Left renal cortex interstitium (tissue), 4 donors: ENCODE measurements at places on chromosomes 1 and 21. TPM values are rescaled to one million over a fixed set of nuclear protein-coding genes. Genes with fewer than 3 reads are reported as not detected.

- DNase-seq: no peak
Measured at GRCh38 chr1:153792631-153793041, 17.4 kb downstream of the SLC27A3 start.

NLRP3 gene
- polyA plus RNA-seq: 0.79 TPM

KLF17 gene
- 0.03 TPM for polyA plus RNA-seq

C1orf115 gene
- polyA plus RNA-seq: 26.2 TPM

- DNase-seq: no peak
Measured at GRCh38 chr1:193537266-193538002, 351.0 kb upstream of the B3GALT2 start.

DNA sequence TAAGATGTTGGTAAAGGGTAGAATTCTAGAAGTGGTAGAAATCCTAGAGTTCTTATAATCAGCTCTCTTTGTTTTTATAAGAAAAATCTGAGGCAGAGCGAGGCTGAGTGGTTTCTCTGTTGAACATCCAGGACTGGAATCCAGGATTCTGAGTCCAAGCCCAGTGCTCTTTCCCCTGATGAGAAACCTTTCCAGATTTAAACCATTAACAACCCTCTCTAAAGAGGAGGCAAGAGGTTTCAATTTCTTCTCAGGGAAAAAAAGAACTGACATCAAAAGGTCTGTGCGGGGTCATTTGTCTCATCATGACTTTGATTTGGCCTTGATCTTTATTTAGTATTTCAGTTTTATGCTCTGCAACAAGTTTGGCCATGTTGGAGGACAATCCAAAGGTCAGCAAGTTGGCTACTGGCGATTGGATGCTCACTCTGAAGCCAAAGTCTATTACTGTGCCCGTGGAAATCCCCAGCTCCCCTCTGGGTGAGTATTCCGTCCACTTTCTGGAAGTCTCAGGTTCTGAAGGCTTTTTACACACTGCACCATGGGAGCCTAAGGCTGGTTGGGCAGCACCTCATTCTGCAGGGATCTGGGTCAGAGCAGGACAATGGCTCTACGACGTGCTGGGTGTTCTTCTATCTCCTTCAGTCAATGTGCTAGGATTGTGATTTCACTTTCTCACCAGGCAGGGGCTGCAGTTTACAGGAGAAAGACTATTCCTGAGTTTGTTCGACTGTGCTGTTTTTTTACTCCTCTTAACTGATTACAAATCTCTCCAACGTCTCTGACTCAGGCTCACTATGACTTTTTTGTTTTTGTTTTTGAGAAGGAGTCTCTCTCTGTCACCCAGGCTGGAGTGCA lies 18.9 kb upstream of the CCT8 start:
- no peak for DNase-seq

CGN gene
- 40.4 TPM for polyA plus RNA-seq
